CD8-positive, alpha-beta memory T cell (primary cell): ENCODE measurements at places on chromosomes 13 and 19.

DNA sequence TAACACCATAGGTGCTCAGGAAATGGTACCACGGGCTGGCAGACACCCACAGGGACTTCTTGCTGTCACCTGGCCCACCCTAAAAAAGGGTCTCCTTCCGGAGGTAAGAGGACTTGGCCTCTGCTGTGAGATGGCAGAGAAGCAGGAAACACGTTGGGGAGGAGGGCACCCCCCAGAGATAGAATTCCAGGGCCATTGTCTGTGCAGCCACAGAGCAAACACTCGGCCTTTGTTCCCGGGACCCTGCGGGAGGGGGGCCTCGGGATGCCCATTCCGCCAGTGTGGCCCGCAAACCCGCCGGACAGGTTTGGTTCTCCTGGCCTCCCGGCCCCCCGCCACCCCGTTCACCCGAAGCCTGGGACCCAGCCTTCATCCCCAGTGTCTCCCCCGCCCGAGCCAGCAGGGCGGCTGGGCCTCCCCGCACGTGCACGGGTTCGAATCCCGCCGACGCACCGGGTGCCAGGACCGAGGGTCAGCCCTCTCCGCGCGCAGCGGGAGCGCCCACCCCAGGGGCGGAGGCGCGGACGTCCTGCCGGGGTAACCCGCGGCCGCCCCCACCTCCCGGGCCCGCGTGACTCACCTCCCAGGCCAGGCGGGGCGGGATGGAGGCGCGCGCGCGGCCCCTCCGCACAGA, 714 bp downstream of the PLPP2 start:
- DNase-seq, result no peak

DNA sequence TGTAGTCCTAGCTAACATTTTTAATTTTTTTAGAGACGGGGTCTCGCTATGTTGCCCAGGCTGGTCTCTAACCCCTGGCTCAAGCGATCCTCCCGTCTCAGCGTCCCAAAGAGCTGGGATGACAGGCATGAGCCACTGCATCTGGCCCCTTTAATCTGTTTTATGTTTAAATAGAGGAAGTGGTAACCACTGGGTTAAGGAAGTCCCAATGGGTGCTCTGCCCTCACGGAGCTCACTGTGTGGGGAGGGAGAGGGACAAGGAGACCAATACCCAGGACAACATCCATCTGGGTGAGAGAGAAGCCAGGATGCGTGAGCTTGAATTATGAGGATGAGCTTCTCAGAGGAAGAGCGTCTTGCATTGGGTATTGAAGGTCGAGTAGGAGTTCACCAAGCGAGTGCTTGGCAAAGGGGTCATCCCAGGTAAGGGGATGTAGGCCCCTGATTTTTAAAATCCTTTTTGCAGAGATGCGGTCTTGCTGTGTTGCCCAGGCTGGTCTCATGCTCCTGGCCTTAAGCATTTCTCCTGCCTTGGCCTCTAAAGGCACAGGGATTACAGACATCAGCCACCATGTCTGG, 13.8 kb downstream of the YJU2 start:
- DNase-seq, result no peak

- DNase-seq, result no peak
Measured at GRCh38 chr13:73820688-73821087, 313.5 kb downstream of the KLF12 start.

DNA sequence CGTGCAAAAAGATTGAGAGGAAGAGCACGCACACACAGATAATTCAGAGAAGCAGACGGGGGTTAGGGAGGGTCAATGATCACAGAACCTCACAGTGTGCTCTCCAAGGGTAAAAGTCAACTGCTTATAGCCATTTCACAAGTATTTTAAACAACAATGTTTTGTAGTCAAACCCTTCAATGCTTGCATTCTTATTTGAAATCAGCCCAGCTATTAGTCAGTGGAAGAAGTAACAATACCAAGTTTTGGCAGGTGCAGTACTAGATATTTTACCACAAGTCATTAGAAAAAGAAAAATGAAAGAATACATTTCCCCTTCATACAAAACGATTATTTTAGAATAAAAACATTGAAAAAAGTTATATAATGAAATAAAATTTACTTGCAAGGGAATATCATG, 2.6 kb downstream of the CSNK1A1L start:
- DNase-seq, result no peak

DNA sequence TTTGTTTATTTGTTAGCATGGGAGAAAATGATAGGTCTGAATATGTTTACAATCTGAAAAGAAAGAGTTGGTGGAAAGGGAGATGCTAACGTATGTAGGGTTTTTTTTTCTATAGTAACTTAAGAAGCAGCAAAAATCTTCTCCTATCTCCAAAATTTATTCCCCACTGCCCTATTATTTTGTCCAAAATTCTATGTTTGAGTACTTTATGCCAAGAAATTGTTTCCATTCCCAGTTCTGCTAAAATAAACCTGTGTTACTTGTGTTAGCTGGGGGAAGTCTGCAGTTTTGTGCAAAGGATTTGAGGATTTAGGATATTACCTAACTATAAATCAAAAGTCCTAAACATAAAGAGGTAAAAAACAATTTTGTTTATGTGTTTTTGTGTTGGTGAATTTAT, 2770.4 kb upstream of the PCDH20 start:
- DNase-seq, result no peak

GRCh38 chr13:48434200-48434599, 21.3 kb upstream of the LPAR6 start:
- no peak for DNase-seq

GRCh38 chr19:35354898-35355297, 3.4 kb upstream of the FFAR3 start:
- DNase-seq, result no peak

- DNase-seq, result no peak
Measured at GRCh38 chr13:41973247-41973741, 12.4 kb upstream of the VWA8 start.

GRCh38 chr13:42607546-42607945, 33.6 kb downstream of the TNFSF11 start:
- DNase-seq, result no peak

GRCh38 chr13:83211301-83211700, 671.0 kb downstream of the SLITRK1 start:
- no peak for DNase-seq

- DNase-seq, result peak; percentile 44
Measured at GRCh38 chr13:19862481-19863313, 752 bp downstream of the ZMYM5 start.

GRCh38 chr13:95260031-95260525, 41.2 kb downstream of the ABCC4 start:
- no peak for DNase-seq

DNA sequence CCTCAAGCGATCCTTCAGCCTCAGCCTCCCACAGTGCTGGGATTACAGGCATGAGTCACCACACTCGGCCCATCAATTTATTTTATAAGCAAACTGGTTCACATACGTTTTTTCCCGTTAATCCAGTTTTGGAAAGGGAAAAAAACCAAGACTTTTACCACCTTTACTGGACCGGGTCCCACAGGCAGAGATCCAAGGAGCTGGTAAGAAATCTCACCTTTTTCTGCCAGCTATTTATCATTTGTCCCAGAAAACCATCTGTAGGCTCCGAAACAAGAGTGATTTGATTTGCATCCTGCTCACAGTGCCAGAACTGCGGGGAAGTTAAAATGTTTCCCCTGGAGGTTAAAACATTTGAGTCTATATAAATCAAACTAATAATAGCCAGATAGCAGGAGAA, 6.3 kb upstream of the FUT2 start:
- no peak for DNase-seq

- no peak for DNase-seq
Measured at GRCh38 chr19:12778905-12779161, 3.5 kb upstream of the HOOK2 start.

- DNase-seq, result no peak
Measured at GRCh38 chr13:106517109-106517847, 18.2 kb downstream of the EFNB2 start.

- DNase-seq, result peak; percentile 59
Measured at GRCh38 chr19:46753420-46754155, 7.3 kb upstream of the STRN4 start.

DNA sequence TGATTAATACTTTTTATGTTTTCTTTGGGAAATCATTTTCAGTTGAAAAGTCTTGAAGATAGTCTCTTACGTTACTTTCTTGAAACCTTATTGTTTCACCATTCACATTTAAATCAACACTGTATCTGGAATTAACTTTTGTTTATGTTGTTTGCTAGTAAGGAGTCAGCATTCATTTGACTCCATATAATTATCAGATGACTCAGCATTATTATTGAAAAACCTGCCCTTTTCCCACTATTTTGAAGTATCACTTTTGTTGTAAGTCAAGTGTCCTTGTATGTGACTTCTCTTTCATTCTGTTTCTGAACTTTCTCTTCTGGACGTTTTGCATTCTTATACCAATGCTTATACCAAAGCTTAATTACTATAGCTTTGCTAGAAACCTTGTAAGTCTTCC, 186.1 kb upstream of the KLF12 start:
- DNase-seq, result no peak

DNA sequence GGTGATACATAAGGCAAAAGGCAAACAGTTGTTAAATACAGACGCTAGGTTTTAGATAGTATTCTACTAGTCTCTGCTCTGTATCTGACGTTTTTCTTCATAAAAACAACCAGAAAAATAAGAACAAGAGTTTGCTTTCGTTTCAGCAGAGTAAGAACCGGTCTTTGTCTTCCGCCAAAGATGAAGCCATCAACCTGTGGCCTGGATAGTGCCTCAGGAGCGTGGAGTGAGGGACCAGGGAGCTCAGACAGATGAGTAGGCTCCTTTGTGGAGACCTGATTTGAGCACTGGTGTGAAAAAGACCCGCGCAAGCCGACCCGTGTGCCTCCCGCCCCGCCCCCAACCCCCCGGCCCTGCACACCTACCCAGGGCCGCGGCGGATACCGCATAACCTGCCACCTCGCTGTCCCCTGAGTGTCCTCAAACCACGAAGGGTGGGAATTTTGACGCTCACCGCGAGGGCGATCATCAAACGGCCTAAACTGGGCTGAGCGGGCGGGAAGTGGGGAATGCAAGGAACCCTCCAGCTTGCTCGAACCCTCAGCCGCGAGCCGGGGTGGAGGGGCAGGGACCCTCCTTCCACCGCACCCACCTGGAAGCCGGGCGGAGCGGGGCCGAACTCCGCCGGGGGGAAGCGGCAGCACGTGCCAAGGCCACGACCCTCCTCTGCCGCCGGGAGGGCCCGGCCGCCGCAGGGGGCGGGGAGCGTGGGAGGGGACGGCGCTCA, 866 bp upstream of the LMO7 start:
- DNase-seq, result peak; percentile 26

DNA sequence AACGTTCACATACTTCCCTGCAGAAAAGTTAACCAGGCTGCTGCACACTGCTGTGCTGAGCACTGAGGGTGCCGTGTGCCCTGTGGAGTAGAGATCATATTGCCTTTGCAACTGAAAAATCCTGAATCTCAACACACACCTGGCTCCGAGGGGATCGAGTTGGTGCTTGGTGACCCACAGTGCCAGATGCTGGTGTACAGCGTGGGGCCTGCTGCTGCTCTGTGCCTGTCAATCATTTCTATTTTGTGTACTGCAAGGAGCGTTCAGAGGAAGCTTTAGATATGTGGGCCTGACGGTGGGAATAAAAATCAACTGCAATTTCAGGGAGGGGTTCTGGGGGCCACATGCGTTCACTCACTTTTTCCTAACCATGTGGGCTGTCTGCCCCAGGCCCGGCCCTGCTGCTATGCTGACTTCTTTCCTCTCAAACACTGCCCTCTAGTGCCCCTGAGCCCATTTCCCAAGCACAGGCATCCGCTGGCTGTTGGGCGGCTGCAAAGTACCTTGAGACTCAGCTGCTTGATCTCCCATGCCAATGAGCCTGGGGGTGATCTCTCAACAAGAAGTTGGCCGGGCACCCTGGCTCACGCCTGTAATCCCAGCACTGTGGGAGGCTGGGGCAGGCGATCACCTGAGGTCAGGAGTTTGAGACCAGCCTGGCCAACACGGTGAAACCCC, 9.7 kb upstream of the LENG8 start:
- no peak for DNase-seq

GRCh38 chr13:41820581-41821237, 140.2 kb downstream of the VWA8 start:
- DNase-seq, result no peak

DNA sequence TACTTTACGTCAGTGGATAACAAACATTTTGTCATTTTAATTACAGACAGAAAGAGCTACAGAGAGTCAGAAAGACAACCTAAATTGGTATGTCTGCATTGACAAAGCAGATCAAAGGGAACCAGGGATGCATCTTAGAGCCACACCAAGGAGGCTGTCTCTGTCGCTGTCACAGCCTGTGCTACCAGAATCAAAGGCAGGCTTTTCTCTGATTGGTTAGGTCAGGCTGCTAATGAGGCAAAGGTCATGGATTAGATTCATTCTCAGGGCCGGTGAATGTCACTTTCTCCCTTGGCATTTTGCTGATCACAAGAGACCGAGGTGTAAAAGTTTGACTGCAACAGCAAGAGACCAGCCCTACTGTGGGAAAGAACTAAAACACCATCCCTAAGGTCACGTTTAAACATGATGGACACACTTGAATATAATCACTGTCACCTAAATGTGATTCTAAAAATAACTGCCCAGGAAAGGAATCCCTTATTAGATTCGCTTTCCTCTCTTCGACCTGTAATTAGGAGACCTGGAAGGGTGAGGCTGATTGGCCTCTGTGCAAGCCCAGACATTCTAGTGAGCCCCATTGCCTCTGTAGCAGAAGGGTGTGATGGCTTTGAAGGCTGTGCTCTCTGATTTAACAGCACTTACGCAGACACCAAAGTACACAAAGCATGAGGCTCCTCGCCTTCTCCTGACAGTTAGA, 314.4 kb upstream of the NBEA start:
- DNase-seq, result no peak

DNA sequence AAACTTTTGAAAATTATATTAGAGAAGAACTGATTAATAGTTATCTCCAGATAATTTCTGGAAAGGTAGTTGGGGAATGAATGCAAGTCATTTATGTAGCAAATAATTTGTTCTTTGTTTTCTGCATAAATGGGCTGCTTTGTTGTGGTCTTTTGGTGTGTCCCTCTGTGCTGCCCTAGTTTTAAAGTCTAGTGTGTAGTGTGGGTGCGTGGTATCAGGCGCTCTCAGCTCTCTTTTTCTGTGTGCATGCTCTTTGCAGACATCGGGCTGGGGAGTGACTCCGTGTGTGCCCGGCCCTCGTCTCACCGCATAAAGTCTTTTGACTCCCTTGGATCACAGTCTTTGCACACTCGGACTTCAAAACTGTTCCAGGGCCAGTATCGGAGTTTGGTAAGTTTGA, 94.5 kb downstream of the ARHGEF7 start:
- no peak for DNase-seq
